ENCODE measurements at places on chromosomes 2 and 18.
A peak's percentile ranks its signal among the peaks of the same experiment; 100 is the strongest.

DNA sequence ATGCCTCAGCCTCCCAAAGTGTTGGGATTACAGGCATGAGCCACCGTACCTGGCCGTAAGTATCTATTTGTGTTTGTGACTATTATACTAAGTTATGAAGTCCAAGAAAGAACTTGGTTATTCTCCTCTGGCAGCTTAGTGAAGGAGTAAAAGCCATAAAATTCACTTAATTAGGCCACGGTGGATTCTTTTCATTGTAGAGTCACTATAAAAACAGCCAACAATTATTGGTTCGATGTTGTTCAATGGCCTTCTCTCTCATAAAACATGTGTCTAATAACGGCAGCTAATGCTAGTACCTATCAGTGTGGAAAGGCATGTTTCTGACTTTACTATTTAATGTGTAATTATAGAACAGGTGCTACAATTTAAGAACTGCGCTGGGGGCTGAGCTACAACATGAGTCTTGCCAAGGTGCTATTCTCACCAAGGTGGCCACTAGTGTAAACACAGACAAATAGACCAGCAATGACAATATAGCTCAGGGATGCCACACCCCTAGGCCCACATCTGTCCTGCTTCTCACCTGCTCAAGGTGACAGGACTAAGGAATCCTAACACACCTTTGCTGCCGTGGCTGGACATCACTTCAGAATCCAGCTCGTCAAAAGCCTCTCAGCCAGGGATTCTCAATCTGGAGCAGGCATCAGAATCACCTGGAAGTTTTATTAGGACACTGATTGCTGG is 17.2 kb downstream of the ATP8B1 start:
- no peak for DNase-seq

- peak; percentile 85 for DNase-seq
These were observed 75.2 kb downstream of the FMNL2 start for GRCh38 chr2:152410165-152410597.

- DNase-seq: no peak
These were observed 116.1 kb upstream of the CYP26B1 start for GRCh38 chr2:72263776-72264060.

DNA sequence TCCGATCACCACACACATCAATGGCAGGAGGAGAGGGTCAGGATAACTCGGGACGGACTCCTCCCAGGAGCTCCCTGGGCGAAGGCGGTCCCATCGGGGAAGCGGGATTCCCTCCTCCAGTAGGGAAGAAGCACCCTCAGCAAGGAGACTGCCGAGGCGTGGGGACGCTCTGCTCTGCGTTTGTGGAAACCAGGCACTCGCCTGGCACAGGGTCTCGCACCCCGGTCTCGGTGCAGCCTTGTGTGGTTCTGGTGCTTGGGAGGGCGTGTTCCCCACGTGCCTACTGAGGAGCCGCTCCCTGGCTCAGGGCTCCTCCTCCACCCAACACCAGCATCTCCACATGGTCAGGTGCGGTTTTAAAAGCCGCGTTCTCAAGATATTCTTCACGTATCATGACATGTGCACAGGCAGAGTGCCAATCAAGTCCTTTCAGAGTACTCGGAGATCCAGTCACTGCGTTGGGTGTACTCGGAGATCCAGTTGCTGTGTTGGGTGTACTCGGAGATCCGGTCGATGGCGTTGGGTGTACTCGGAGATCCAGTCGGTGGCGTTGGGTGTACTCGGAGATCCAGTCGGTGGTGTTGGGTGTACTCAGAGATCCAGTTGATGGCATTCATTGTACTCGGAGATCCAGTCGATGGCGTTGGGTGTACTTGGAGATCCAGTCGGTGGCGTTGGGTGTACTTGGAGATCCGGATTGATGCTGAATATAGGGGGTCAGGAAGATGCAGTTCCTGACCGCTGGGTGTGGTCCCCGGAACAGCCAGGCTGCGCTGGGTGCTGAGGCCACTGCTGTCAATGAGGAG is 117.5 kb downstream of the RTP5 start:
- DNase-seq: no peak

DNA sequence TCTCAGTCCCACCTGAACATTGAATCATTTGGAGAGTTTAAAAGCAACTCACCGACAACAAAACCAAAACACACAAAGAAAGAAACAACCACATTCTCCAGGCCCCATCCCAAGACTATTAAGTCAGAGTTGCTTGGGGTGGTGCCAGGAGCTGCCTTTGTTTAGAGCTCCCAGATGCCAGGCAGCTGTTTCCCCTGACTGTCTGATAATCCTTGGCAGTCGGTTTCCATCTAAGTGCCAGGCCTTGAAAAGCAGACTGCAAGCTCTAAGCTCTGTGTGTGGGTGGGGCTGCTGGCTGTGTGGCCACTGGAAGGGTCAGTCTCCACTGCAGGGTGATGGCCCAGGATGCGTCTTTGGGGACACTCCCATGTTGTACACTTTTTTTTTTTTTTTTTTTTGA is 255.3 kb upstream of the AGAP1 start:
- DNase-seq: peak; percentile 90

DNA sequence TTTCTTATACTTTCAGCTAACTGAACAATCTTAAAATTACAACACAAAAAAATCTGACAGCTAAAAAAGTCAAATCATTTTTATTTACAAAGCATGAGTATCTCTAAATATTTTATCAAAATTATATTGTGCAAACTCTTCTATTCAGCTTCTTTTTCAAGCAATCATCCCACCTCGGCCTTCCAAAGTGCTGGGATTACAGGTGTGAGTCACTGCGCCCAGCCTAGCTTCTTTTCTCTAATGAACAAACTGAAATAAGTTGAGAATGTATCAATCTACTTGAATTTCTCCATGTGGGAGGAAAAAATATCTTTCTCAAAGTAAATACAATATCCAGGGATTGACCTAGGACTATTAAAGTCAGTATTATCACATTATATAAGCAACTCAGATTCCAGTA is 14.9 kb downstream of the NDUFS1 start:
- no peak for DNase-seq

DNA sequence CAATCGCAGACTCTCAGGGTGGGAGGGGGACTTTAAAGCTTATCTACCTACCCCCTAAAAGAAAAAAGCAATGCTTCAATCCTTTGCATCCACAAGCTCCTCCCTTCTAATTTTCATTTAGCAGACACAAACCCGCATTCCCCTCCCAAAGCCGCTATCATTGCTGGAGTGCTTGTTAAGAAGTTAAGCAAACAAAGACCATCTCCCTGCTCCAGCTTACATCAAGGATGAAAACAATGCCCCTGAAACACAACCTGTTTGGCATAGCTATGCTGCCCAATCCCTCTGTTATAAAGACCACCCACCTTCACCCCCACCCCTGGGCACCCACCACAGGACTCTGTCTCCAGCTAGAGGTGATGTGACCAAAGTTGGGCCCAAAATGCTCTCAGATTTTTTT is 33.0 kb downstream of the REEP1 start:
- no peak for DNase-seq

- DNase-seq: no peak
These were observed 9.9 kb upstream of the RAPGEF4 start for GRCh38 chr2:172725746-172726145.

DNA sequence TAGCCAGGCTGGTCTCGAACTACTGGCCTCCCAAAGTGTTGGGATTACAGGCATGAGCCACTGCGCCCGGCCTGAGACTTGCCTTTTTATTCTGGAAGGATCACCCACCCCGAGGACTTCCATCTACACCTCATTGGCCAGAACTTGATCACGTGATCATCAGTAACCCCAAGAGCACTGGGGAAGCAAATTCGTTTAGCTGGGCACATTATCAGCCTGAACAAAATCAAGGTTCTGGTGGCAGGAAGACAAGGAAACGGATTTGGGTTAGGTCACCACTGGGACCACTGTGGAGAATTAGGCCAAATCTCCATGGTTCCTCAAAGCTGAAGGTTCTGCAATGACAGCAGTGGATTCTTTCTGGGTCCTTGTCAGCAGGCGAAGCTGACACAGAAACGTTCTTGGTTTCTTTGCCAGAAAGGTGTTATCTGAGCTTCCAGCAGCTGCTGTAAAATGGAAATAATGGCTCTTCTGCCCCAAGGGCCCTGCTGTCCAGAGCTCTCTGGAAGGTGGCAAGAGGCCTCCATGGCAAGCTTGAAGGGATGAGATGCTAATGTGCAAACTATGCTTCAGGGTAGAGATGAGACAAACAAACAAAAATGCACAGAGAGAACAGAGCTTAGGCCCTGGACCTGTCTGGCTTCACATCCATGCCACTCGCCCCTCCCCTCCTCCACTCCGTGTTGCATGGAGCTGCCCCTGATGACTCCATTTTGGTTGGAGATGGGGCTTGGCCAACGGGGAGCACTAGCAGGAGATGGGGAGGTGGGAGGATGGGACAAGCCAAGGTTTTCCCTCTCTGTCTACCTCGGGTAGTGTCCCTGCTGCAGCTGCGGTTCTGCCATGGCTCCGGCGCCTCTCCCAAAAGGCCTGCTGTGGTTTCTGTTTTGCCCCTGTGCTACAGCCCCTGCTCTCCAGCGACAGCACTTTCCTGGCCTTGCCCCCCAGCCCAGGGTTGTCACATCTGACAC is 28.4 kb downstream of the TMEM177 start:
- DNase-seq: no peak

- DNase-seq: no peak
These were observed 51.2 kb upstream of the NOSTRIN start for GRCh38 chr2:168751104-168751740.

- DNase-seq: no peak
These were observed 118.7 kb downstream of the VAPA start for GRCh38 chr18:10032331-10033015.

GRCh38 chr2:28619213-28620196 is 123.6 kb downstream of the PLB1 start:
- DNase-seq: no peak

GRCh38 chr2:24546669-24547068 is 55.6 kb downstream of the NCOA1 start:
- no peak for DNase-seq

DNA sequence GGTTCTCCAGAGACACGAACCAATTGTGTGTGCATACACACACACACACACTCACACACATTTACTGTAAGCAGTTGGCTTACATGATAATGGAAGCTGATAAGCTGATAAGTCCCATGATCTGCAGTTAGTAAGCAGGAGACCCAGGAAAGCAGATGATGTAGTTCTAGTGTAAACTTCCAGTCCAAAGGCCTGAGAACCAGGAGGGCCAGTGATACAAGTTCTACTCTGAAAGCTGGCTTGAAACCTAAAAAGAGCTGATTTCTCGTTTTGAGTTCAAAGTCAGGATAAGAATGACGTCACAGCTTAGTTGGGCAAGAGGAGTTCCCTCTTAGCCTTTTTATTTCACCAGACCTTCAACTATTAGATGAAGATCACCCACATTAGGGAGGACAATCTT is 558.8 kb upstream of the PIK3C3 start:
- DNase-seq: no peak

- DNase-seq: no peak
These were observed 33.9 kb upstream of the TSPYL6 start for GRCh38 chr2:54289917-54290316.

- DNase-seq: peak; percentile 14
These were observed 47.3 kb downstream of the ROCK1 start for GRCh38 chr18:21064347-21064746.

GRCh38 chr2:42028571-42029148 is 19.2 kb upstream of the PKDCC start:
- no peak for DNase-seq

GRCh38 chr2:30197570-30198192 is 33.7 kb upstream of the LBH start:
- no peak for DNase-seq

DNA sequence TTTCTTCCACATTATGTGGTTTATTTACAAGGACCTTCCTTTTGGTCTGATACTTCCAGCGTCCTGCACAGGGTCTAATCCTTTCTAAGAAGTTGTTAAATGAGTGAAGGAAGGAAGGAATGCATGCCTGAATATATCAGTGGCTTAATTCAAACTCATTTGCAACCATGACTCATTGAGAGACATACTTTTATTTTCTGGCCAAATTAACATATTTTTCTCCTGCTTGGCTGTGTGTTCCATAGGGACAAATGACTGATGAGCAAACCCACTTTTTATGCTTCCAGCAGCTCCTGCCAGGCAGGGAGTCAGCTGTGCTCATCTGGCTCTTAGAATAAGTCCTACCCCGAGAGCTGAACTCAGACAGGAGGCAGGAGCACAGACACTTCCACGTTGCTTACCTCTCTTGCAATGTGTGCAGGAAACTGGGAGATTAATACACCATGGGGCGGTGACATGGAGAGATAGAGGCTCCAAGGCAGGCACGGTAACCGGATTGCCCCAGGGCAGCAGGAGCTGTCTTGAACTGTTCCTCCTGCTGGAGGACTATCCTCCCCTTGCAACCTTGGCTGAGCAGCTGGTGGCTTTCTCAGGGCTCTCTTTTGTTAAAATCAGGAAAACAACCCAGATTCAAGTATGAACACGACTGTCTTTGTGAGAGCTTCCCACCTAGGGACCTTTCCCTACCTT is 667.5 kb upstream of the HS6ST1 start:
- DNase-seq: no peak

DNA sequence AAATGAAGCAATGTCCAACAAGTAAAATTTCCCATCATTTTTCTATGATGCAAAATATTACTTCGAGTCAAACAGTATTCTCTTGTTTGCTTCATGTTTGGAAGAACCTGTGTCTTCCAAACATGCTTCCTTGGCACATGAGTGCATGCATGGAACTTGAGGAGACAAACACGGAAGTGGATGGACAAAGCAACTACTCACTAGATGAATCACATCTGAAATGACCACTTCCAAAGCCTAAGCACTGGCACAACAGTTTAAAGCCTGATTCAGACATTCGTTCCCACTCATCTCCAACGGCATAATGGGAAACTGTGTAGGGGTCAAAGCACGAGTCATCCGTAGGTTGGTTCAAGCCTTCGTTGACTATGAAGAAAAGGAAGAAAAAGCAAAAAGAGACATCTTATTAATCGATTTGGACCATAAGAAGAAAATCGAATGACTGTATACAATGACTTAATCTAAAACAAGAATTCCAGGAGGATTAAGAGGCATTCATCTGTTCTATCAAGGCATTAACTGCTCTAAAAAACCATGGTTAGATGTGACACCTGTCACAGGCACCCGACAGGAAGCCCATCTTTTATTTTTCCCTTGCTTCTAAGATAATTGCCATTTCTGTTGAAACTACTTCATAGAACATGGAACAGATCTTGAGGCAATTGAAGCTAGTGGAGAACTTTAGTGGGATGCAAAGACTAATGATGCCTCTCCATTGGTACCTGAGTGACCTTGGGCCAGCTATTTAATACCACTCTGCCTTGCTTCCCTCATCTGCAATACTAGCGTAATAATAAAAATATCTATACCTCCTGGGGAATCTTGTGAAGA is 56.0 kb downstream of the ATIC start:
- peak; percentile 79 for DNase-seq

DNA sequence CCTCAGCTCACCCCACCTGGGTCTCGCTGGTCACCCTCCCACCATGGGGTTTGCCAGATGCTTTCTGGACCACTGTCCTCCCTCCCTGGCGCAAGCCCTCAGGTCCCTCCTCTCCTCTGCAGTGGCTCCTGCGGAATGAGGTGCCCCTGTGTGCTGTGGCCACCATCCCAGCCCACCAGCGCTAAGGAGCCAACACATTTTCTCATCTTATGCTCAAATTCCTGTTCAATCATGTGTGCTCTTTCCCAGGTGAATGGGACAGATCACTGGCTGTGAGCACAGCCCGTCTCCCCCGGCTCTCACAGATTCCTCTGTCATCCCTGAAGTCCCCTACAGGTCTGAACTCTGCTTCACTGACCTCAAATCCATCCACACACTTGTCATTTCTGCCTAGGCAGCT is 15.2 kb upstream of the CCDC74B start:
- no peak for DNase-seq

All from fibroblast of the aortic adventitia (primary cell).